ENCODE measurements at places on chromosomes 5 and 9.

GRCh38 chr9:88965473-88965872 is 25.8 kb upstream of the S1PR3 start:
- no peak for DNase-seq

GRCh38 chr9:83342731-83343130 is 195.5 kb downstream of the FRMD3 start:
- DNase-seq = no peak

DNA sequence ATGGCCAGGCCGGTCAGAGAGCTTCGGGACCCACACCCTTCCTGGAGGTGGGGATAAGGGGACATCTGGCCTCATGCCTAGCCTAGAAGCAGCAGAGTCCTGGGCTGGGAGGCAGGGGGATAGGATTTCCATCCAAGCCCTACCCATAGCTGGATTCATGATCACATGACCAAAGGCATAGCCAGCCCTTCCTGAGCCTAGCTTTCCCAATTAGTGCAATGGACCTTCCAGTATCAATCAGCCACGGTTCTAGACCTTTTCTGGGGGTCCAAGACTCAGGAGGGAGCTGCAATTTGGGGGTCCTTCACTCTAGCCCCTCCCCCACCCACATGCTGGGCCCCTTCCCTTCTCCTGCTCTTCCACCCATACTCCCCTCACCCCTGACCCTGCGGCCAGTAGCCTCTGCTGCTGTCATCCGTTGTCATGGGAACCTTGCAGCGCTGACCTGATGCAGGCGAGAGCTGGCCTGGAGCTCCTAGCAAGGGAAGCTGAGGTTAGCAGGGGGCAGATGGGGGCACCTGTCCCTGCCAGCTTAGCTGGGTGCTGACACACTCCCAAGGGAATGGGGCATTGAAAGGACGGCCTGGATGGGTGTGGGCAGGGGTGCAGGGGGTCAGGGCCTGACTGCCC is 44.6 kb downstream of the CXXC5 start:
- DNase-seq = no peak

- no peak for DNase-seq
These were observed 341.0 kb upstream of the CD180 start for GRCh38 chr5:67537439-67538148.

- no peak for DNase-seq
These were observed 46.7 kb downstream of the PSD2 start for GRCh38 chr5:139842321-139842720.

DNA sequence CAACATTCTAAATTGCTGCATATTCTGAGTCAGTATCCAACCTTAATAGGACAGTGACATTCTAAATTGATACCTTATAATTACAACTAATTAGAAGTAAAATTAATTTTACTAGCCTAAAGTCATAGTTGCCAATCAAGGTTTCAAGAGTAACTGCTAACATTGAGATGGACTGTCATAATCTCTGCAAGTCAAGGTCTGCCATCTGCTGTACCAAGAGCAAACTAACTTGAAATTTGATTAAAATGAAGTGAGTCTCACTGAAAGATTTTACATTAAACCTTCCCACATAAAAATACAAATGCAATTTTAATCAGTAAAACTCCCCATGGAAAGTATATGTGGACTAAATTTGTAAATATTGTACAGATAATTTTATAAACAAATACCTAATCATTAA is 235.3 kb downstream of the PRDM9 start:
- no peak for DNase-seq

DNA sequence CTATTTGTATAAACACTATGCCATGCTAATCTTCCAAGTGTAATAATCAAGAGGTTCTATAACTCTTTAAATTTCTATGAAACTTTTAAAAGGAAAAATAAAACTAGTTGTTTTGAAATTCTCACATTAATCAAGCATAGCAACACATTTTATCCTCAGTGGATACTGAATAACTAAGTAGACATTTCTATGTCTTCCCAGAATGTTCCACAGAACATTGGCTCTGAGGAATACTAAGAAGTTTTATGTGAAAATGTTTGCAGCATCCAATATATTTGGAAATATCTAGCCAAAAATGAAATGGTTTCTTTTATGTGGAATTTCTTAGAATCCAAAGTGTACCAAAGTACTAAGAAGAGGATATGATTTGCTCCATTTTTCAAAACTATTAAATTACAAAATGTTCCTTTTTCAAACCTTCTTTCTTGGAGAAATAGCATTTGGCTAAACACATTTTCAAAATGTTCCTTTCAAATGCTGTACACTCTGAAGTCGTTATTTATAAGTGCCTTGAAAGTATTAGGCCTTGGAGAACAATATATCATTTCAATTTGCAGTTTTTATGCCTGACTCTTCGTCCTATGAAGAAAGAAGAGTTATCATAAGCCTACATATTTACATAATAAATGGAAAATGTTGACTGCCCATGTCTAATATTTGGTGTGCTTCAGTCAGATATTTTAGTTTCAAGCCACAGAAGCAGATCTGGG is 175.6 kb upstream of the COX7C start:
- DNase-seq = no peak

DNA sequence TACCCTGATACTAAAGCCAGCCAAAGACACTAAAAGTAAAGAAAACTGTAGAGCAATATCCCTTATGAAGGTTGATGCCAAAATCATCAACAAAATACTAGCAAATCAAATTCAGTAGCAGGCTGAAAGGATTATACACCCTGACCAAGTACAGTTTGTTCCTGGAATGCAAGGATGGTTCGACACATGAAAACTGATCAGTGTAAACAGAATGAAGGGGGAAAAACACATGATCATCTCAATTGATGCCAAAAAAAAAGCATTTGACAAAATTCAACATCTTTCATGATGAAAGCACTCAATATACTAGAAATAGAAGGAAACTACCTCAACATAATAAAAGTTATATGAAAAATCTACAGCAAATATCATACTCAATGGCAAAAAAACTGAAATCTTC is 43.5 kb upstream of the LRRC14B start:
- no peak for DNase-seq

GRCh38 chr9:115211413-115212124 is 93.6 kb upstream of the TNC start:
- no peak for DNase-seq

DNA sequence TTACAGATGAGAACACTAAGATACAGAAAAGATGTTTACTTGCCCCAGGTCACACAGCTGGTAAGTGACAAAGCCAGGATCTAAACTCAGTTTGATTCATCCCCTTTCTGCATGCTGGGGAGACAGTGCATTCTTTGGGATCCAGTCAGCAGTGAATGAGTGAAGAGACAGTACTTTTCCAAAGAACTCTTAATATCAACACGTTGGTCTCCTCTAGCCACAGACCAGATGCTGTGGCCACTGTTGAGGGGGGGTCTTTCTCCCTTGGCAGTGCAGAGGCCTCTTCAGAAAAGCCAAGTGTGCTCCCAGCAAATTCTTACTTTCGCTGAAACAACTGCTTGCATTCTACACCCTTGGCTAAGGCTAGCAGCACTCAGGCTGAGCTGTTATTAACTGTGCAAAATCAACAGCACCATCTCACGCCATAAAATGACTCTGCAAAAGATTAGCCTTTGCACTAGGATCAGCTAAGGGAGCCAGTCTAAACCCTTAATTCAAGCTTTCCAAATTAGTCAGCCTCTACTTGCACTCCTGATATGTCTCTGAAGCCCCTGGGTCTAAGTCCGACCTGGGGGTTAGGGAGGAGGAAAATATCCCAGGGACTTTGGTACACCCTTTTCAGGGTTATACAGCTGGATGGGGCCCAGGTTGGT is 4.8 kb upstream of the TMEM171 start:
- no peak for DNase-seq

DNA sequence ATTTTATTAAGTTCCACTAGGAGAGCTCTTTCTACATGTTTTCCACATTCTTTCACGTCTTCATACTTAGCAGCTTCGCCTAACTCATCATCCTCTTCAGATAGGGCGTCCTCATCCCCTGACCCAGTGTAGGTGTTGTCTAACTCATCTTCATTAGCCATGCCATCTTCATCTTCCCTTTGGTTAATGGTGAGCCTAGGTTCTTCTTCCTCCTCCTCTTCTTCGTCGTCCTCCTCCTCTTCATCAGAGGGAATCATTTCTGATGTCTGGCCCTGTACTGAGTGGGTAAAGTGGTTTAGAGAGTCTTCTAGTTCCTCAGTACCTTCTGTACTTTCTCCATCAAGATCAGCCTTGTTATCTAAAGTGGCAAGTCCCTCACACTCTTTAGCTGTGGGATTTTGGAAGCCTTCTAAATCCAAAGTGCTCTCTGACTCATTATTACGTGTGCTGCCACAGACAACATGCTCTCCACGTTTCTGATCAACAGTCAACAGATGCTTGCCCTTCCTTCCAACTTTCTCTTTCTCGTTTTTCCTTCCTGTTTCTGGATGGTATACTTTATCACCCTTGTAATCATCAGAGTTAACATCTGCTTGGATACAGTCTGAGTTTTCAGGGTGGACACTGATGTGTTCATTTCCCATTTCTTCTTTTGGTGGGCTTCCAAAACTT is 31.1 kb downstream of the TUT7 start:
- DNase-seq = no peak

DNA sequence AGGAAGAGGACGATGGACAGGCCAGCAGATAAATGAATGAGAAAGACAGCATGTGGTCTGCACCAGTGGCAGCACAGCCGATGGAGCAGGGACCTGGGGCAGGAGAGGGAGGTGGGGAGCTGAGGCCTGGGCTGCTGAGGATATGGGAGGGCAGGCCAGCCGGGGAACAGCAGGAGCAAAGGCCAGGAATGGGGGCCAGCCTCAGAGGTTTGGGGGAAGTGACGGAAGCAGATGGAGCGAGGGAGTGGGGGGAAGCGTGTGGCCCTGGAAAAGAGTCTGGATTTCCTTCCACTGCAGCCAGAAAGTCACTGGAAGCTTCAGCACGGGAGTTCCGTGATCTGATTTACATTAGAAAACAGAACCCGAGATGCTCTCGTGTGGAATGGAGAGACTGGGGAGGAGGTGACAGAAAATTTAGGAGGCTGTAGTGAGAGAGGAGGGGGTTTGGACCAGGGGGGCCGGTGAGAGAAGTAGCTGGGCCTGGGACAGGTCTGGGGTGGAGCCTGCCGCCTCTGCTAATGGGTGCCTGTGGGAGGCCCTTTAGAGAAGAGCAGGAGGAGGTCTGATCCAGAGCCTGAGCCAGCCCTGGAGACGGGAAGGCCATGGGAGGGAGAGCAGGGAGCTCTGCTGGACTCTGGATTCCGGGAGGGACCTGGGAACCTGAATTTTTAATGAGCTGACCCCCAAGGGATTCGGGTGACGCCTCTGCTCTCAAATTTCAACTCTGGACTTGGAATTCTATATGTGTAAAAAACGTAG is 65.4 kb downstream of the TSPAN17 start:
- DNase-seq = no peak

GRCh38 chr9:120080849-120081248 is 499.1 kb downstream of the CDK5RAP2 start:
- DNase-seq = no peak

DNA sequence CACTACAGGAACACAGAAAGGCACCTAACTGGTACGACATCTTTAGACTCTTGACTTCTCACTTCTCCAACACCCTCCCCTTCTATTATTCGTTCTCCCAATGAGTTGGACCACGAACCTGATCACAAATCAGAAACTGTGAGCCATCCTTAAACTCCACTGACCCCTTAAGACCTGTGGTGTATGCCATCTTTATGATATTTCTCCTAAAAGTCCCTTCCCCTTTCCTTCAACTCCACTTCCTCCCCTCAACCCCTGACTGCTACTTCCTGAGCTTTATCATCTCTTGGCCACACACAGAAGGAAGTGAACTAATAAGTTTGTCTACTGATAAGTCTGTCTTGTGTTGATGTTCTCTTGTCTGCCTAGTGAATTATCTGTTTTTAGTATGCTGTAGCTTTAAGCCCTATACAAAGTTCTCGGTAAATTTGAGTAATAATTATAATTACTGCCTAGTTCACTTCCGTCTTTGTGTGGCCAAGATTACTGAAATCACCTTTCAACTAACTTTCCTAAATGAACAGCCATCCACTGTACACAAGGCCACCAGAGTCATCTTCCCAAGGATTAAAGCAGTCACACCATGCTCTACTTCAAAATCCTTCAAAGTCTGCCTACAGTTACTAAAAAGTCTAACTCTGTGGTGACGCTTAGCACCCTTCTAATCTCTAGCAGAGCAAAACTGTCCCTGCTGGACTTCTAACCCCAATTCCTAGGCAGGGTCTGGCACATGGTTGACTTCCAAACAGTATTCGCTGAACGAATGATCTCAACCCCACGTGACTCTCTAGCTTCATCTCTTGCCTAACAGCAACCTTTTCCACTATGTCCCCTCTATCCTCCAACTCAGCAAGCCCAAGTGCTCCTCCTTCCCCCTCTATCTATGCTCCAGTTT is 23.2 kb downstream of the ELOVL7 start:
- DNase-seq = no peak

GRCh38 chr9:120528327-120528726 is 51.6 kb downstream of the CDK5RAP2 start:
- DNase-seq = no peak

- no peak for DNase-seq
These were observed 114.3 kb upstream of the CDH18 start for GRCh38 chr5:20102293-20102692.

GRCh38 chr9:86280580-86280979 is 1.8 kb downstream of the ISCA1 start:
- DNase-seq = no peak

DNA sequence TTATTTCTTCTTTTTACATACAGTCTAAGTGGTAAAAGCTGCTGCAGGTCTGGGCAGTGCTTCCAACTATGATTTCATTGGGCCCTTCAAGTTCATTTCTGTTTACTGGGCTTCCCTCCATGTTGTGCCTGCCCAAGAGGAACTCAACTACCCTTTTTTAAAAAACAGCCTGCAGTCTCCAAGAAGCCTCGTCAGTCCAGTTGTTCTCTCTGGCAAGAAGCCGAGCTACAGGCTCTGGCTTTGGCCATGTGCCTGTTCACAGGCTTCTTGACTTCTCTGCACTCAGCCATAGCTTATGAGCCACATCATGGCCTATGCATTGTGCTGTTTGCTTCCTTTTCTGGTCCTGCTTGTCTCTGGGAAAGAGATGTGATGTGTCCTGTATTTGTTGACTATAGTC is 119.7 kb upstream of the PJA2 start:
- no peak for DNase-seq

DNA sequence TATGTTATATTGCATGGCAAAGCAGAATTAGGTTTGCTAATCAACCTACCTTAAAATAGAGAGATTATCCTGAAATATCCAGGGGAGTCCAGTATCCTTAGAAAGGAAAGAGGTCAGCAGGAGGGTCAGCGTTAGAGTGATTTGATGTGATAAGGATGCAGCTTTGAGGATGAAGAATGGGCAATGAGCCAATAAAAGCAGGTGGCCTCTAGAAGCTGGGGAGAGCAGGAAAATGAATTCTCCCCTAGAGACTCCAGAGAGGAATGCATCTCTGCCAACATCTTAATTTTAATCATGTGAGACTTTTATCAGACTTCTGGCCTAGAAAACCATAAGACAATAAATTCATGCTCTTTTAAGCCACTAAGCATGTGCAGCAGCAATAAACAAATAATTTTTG is 65.7 kb upstream of the SYK start:
- no peak for DNase-seq
